ENCODE measurements at places on chromosomes 11 and 22. TPM values are rescaled to one million over a fixed set of nuclear protein-coding genes. Genes with fewer than 3 reads are reported as not detected.

DNA sequence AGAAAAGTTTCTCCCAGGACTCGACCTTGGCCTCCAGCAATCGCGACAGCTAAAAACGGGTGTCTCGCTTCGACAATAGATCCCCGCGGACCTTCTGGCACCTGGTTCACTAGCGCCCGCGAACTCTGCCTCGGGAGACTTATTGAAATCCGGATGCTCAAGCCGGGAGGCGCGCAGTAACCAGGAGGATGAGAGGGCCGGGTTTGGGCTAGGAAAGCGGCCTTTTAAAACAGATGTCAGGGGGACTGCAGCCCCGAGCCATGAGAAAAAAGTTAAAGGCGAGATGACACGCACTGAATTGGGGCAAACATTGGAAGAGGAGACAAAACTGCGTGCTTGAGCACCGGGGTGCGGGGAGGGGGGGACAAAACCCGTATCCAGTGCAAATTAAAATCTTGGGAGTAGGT, 637 bp upstream of the ZBTB16 start:
- no peaks in the 10 kb centered on the region for H3K36me3 ChIP-seq
- H3K27me3 ChIP-seq: no peaks in the 10 kb centered on the region
- peak overlapping the region; percentile 52 for H3K4me3 ChIP-seq

SLC22A8 gene
- not detected for total RNA-seq

OR6A2 gene
- total RNA-seq: not detected

AIFM3 gene
- total RNA-seq: 3.4 TPM

GRCh38 chr11:44535191-44535980, 30.1 kb upstream of the CD82 start:
- DNase-seq: no peak
- H3K27ac ChIP-seq: no peak overlapping the region
- H3K36me3 ChIP-seq: no peaks in the 10 kb centered on the region
- no peaks in the 10 kb centered on the region for H3K4me1 ChIP-seq
- H3K27me3 ChIP-seq: no peaks in the 10 kb centered on the region

DNA sequence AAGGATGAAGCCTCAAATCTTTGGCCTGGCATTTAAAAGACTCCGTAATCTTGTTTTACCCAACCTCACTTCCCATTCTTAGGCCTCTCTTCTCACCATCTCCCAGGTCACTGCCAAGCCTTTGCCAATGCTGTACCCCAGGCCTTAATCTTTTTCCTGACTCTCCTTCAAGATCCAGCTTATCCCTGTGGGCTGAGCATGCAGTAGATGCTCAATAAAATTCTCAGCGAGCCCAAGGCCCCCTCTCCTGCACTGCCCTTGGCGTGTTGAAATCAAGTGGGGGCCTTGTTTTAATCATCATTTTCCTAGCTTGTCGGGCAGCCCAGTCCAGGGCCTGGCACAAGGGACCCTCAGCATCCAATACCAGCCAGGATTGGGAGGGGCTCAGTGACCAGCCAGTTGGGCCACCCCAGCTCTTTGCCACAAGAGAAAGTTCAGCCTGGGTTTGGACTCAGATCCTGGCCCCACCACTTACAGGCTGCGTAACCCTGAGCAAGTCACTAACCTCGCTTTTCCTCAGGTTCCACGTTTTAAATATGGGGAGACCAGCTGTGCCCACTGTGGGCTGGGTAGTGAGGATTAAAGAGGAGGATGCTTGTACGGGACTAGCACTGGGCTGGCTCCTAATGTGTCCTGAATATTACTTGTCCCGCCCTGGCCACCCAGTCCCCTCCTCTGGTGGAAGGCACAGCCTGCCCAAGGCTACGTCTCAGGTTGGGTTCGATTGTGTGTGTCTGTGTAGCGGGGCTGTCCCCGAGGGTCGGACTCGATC, 943 bp upstream of the YWHAH start:
- peak overlapping the region; percentile 98 for H3K27ac ChIP-seq
- peak overlapping the region; percentile 98 for H3K4me3 ChIP-seq
- peak; percentile 21 for DNase-seq
- no peaks in the 10 kb centered on the region for H3K27me3 ChIP-seq
- no peaks in the 10 kb centered on the region for H3K36me3 ChIP-seq
- H3K4me1 ChIP-seq: no peaks in the 10 kb centered on the region

B3GAT1 gene
- total RNA-seq: 0.76 TPM

PTPN5 gene
- 0.55 TPM for total RNA-seq

DNA sequence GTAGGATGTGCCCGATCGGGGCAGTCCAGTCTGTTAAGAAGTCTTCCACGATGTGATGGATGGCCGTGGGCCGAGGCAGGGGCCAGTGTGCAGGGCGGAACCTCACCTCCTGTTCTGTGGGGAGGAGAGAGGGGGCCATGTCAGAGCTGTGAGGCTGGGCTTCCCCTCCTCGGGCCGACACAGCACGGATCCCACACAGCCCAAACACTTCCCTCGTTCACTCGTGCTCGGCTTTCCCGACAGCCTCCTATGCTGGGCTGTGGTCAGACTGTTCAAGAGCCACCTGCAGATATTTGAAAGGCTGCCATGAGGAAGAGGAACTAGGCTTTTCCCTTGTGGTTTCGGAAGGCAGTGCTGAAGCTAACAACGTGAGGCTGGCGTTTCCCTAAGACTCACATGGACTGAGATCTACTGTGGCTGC, 12.3 kb upstream of the TXN2 start:
- no peaks in the 10 kb centered on the region for H3K4me1 ChIP-seq
- H3K27me3 ChIP-seq: no peaks in the 10 kb centered on the region
- H3K4me3 ChIP-seq: no peak overlapping the region
- DNase-seq: no peak
- H3K36me3 ChIP-seq: no peaks in the 10 kb centered on the region

ARVCF gene
- total RNA-seq: 1.5 TPM

GRCh38 chr22:35442471-35442870, 42.5 kb downstream of the MCM5 start:
- no peak overlapping the region for H3K27ac ChIP-seq
- no peak overlapping the region for H3K4me3 ChIP-seq
- H3K36me3 ChIP-seq: no peaks in the 10 kb centered on the region
- DNase-seq: no peak

PRG2 gene
- total RNA-seq: not detected

DNA sequence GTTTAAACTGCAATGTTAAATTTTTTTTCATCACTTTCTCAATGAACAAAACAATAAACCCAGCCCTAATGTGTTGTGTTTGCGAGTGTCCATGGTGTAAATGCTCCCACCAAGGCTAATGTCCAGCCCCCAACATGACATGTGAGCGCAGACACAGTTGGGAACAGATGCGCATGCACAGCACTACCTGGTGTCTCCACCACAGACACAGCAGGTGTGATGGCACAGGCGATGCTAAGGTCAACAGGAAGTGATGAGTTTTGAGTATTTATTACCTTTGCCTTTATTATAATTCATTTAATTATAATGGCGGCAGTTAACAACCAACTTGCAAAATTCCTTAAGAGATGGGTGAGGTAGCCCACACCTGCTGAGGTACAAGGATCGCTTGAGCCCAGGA, 42.9 kb downstream of the MICAL3 start:
- H3K36me3 ChIP-seq: no peaks in the 10 kb centered on the region
- no peak for DNase-seq
- no peak overlapping the region for H3K4me3 ChIP-seq
- H3K27ac ChIP-seq: no peak overlapping the region

- H3K4me1 ChIP-seq: no peaks in the 10 kb centered on the region
- no peak within 1 kb of the TSS for H3K4me3 ChIP-seq
- H3K27ac ChIP-seq: peak within 1 kb of the TSS; percentile 76
- peak; percentile 66 for DNase-seq
- no peaks in the 10 kb centered on the region for H3K27me3 ChIP-seq
These were observed at the start of gene SLC25A18 for GRCh38 chr22:17562906-17563870. Gene SLC25A18 (plus strand): TSS chr22:17563498. CDS start chr22:17579945, 16,447 bp downstream.

GRCh38 chr11:134343646-134344045, 11.9 kb downstream of the GLB1L2 start:
- no peaks in the 10 kb centered on the region for H3K36me3 ChIP-seq
- no peaks in the 10 kb centered on the region for H3K27me3 ChIP-seq
- no peaks in the 10 kb centered on the region for H3K4me1 ChIP-seq

GRCh38 chr22:47166446-47167016, 404.1 kb downstream of the TBC1D22A start:
- peak; percentile 1 for DNase-seq
- no peak overlapping the region for H3K4me3 ChIP-seq
- no peaks in the 10 kb centered on the region for H3K36me3 ChIP-seq
- no peaks in the 10 kb centered on the region for H3K27me3 ChIP-seq
- no peak overlapping the region for H3K27ac ChIP-seq

DNA sequence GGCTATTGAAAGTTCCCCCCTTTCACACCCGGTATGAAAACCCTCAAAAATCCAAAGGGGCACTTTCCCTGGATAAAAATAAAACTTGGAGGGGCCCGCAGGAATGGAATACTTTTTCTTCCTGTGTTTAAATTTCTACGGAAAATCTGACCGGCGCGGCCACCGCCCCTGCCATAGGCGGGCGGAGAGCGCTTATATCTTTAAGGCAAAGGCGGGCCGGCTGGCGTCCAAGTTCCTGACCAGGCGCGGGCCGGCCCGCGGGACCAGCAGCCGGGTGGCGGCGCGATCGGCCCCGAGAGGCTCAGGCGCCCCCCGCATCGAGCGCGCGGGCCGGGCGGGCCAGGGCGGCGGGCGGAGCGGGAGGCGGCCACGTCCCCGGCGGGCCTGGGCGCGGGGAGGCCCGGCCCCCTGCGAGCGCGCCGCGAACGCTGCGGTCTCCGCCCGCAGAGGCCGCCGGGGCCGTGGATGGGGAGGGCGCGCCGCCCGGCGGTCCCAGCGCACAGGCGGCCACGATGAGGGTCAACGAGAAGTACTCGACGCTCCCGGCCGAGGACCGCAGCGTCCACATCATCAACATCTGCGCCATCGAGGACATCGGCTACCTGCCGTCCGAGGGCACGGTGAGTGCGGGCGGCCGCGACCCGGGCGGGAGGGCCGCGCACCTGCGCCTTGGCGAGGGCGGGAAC, at the start of gene ANO1:
TSS of gene ANO1 (plus strand) at position 223 of the 686 bp plus-strand sequence. CDS start at position 513, 290 bp downstream.
- no peaks in the 10 kb centered on the region for H3K27me3 ChIP-seq
- H3K27ac ChIP-seq: peak within 1 kb of the TSS; percentile 60
- peak; percentile 23 for DNase-seq
- no peaks in the 10 kb centered on the region for H3K4me1 ChIP-seq

- H3K36me3 ChIP-seq: no peaks in the 10 kb centered on the region
- H3K4me1 ChIP-seq: peaks cover 13% of the 10 kb centered on the region
- H3K4me3 ChIP-seq: no peak overlapping the region
- H3K27ac ChIP-seq: peak overlapping the region; percentile 83
These were observed 47.7 kb downstream of the CWC15 start for GRCh38 chr11:94925422-94926270.

EIF3D gene
- total RNA-seq: 247 TPM

- H3K4me1 ChIP-seq: peaks cover 7% of the 10 kb centered on the region
- no peak overlapping the region for H3K4me3 ChIP-seq
- no peak for DNase-seq
- no peaks in the 10 kb centered on the region for H3K27me3 ChIP-seq
- H3K36me3 ChIP-seq: no peaks in the 10 kb centered on the region
- no peak overlapping the region for H3K27ac ChIP-seq
These were observed 147.9 kb downstream of the FEZ1 start for GRCh38 chr11:125348141-125348651.

GRCh38 chr11:79304599-79305212, 136.1 kb downstream of the TENM4 start:
- no peak overlapping the region for H3K4me3 ChIP-seq
- DNase-seq: no peak
- no peaks in the 10 kb centered on the region for H3K27me3 ChIP-seq
- H3K36me3 ChIP-seq: no peaks in the 10 kb centered on the region

DNA sequence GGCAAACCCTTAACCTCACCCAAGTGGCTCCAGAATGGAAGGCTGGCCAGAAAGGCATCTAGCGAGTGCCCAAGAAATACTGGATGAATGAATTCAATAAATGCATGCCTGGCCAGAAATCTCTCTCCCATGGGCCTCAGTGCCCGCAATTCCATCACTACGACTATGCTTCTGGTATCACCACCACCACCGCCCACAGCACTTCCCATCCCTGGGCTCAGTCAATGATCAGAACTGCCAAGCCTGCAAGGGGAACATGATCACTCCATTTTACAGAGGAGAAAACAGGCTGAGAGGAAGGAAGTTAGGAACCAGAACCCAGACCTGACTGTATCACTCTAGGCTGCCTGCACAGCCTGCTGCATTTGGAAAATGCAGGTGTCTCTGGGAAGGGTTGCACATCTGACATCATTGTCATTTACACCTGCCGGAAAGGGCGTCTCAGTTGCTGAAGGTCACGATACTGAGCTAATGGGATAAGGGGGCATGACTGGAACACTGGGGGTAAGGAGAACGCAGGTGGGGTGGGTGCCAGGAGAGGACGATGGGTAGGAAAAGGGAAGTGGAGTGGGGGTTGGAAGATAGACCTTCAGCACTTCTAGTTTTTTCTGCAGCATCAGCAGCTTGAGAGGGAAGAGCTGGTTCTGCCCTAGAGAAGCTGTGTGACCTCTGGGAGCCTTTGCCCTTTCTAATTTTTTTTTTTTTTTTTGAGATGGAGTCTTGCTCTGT, 3.2 kb downstream of the GPR152 start:
- H3K27me3 ChIP-seq: no peaks in the 10 kb centered on the region
- H3K27ac ChIP-seq: no peak overlapping the region
- no peaks in the 10 kb centered on the region for H3K4me1 ChIP-seq
- no peak for DNase-seq

GRCh38 chr11:134759274-134759673, 347.2 kb upstream of the B3GAT1 start:
- no peaks in the 10 kb centered on the region for H3K27me3 ChIP-seq
- H3K36me3 ChIP-seq: no peaks in the 10 kb centered on the region
- H3K27ac ChIP-seq: no peak overlapping the region
- no peaks in the 10 kb centered on the region for H3K4me1 ChIP-seq

- no peaks in the 10 kb centered on the region for H3K36me3 ChIP-seq
- DNase-seq: no peak
- H3K4me3 ChIP-seq: no peak overlapping the region
- no peaks in the 10 kb centered on the region for H3K27me3 ChIP-seq
- H3K4me1 ChIP-seq: peaks cover 4% of the 10 kb centered on the region
These were observed 103.1 kb downstream of the LDLRAD3 start for GRCh38 chr11:36046932-36047331.

DNA sequence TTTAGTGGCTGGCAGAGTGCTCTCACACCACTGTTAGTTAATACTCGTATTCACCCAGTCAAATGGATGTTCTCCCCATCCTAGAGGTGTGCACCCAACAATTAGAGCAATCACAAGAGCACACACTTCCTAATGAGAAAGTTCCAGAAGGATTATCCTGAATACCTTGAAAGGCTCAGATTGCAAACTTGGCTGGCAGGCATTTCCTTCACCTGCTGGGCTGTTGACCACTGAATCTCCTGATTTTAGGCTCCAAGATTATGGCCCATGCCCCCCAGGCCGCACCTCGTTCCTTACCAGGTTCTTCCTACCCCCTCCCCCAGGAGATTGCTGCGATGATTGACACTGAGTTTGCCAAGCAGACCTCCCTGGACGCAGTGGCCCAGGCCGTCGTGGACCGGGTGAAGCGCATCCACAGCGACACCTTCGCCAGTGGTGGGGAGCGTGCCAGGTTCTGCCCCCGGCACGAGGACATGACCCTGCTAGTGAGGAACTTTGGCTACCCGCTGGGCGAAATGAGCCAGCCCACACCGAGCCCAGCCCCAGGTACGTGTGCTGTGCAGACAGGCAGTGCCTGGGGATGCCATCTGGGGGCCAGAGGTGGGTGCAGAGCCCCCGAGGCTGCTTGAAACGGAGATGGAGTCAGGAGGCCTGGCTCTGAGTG, 26.9 kb downstream of the TAB1 start:
- H3K4me1 ChIP-seq: no peaks in the 10 kb centered on the region
- H3K27ac ChIP-seq: no peak overlapping the region
- H3K4me3 ChIP-seq: no peak overlapping the region
- DNase-seq: no peak
